GM19239 (cell line): ENCODE measurements at places on chromosomes 7 and 10.

DNA sequence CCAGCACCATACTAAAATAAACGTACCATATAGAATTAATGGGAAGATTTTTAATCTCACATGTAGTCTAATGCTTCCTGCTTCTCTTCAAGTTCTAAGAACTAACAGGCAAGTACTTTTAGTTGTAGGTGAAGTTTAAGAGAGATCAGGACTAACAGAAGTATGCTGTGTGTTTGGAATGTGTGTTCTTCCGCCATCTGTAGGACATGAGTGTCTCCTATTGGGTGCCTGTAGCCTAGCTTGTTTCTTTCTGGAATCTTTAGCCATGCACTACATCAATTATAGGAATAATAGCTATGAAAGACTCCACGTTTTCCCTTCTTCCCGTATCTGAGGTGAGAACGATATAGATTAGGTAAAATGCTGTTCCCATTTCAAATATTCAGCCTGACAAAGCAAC, 140.2 kb upstream of the AHR start:
- no peak for DNase-seq

GRCh38 chr10:101066146-101066895, 4.5 kb downstream of the KAZALD1 start:
- peak; percentile 59 for DNase-seq

- no peak for DNase-seq
Observed at GRCh38 chr7:114658216-114658615, 243.6 kb downstream of the FOXP2 start.

GRCh38 chr10:7519351-7519750, 108.5 kb upstream of the SFMBT2 start:
- no peak for DNase-seq

- DNase-seq, result peak; percentile 20
Observed at GRCh38 chr10:103921750-103922195, 3.8 kb upstream of the STN1 start.

DNA sequence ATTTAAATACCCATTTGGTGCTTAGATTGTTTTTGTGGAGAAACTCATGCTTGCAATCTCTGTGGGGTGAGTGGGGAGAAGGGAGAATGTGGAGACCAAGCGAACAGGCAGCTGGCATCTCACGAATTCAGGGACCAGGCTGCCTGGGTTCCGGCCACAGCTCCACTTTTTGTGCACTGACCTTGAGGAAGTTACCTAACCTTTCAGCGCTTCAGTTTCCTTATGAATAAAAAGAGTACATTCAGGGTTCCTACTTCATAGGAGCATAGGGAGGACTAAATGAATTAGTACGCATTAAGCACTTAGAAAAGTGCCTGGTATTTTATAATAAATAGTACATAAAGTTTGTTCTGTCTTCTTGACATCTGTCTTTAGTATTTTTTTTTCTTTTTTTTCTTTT, 72.5 kb downstream of the PRTFDC1 start:
- no peak for DNase-seq

DNA sequence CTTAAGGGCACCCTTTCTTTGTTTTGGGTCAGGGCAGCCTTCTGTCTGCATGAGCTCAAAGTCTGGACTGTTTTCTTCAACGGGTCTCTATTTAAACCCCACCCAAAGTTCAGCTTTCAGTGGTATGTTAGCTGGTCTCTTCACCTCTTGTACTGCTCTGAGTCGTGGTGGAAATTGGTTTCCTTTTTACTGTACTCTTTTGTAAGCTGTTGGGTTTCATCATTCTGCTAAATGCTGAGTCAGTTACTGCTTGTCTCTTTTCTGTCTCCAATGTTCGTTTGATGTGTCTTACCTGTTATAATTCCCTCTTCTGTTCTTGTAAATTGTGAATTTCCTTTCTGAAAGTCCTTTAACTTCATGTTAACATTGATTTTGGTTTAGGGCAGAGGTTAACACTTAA, 64.1 kb upstream of the MALRD1 start:
- DNase-seq, result no peak

DNA sequence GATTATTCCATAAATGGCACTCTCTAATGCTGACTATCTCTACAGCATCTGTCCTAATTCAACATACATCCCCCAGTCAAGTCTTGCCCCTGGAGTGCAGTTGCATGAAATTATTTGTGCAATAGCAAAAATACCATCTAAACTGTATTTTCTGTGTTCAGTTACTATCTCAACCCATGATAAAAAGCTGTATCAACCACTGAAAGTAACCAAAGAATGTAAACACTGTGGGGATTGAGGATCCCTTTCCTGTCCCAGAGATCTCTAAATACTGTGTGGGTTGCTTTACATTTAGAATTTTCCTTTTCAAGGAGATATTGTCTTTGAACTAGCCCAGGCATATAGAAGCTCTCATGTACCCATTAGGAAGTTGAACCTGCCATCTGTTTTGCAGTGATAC, 23.9 kb upstream of the DGKI start:
- DNase-seq, result no peak

- DNase-seq, result no peak
Observed at GRCh38 chr7:31102151-31102972, 50.3 kb downstream of the ADCYAP1R1 start.

DNA sequence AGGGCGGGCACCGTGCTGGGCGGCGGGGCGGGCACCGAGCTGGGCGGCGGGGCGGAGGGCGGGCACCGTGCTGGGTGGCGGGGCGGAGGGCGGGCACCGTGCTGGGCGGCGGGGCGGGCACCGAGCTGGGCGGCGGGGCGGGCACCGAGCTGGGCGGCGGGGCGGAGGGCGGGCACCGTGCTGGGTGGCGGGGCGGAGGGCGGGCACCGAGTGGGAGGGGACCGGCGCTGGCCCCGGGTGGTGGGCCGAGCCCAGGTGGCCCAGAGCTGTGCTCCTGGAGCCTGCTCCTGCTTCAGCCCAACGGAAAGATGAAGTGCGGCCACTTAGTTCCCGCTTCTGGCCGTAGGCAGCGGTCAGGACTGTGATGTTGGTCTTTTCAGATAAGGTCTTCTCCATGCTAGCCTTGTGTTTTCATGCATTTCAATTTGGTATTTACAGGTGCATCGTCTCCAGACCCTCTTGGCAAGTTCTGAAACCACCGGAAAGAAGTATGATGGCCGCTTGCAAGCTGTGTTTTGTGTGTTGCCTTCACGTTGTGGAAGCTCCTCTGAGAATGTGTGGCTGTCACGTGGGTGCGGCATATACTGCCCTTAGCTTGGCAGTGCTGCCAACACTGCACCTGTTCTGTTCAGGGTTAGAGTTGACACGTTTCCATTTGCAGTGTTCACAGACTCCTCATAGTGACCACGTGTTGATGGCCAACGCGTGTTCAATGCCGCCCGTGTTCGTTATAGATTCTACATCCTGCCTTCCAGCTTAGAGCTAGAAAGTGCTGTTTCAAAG, 25.2 kb downstream of the IQCE start:
- no peak for DNase-seq

DNA sequence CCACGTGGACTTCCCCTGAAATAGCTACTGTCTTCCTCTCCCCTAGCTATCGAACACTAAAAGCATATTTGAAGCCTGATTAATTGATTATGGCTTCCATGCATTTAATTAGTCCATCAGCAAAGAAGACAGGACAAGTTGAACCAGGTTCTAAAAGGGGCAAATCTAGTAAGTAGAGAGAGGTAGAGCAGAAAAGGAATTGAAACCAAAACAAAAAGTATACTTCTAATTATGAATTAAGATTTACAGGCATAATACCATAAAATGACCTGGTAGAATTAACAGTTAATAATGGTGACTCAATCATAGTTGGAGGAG, 393 bp upstream of the DNAJC1 start:
- DNase-seq, result no peak

GRCh38 chr10:73814896-73815718, 3.7 kb upstream of the NDST2 start:
- DNase-seq, result no peak

GRCh38 chr7:139341776-139342226, 664 bp downstream of the FMC1 start:
- DNase-seq, result no peak

- DNase-seq, result peak; percentile 32
Observed at GRCh38 chr7:74284781-74285259, 4.4 kb upstream of the CLIP2 start.

DNA sequence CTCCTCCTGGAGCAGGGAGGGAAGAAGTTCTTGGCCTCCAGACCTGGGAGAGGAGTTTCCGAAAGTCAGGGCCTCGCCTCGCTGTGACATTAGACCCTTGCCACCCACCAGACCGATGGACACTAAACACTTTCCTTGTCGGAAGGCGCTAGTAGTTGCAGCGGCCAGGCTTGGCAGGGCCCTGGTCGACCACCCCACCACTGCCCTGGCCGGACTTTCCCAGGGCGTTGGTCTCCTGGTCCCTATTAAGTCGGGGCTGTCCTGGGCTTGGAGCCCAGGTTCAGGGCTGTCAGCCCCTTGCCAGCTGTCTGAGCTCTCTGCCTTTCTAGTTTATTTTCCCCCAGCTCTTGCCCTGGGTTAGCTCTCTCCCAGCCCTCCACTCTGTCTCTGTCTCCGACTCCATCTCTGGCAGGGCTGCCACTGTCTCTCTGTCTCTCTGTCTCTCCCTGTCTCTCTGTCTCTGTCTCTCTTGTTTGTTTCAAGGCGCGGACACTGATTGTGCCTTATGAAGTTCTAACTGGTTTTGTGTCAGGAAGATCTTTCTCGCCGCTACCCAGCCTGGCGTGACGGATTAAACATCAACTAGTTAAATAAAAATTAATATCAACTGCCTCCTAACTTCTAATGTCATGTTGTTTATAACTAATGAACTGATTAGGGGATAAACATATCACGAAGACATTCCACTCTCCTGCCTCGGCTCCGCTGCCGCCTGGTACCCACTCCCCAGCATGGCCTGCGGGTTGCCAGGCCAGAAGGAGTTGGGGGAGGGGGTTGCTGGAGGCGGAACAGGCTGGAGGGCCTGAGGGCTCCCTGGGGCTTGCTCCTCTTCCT, 13.8 kb upstream of the PAX2 start:
- no peak for DNase-seq

DNA sequence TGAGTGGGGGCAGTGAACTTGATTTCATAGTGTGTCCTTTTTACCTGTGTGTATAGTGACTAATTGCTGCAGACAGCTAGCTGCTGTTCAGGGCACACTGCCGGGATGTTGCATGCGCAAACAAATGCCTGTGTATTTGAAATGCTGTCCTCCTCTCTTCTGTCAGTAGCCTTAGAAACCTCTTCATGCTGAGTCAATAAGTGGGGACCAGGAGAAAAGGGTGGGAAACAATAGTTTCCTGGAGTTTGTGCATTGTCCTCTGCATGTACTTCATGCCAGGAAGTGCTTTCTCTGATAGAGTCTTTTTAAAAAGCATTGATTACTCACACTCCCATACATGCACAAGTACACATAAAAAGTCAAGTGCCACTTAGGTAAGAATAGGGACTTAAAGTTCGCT, 1183.7 kb upstream of the CELF2 start:
- DNase-seq, result no peak

DNA sequence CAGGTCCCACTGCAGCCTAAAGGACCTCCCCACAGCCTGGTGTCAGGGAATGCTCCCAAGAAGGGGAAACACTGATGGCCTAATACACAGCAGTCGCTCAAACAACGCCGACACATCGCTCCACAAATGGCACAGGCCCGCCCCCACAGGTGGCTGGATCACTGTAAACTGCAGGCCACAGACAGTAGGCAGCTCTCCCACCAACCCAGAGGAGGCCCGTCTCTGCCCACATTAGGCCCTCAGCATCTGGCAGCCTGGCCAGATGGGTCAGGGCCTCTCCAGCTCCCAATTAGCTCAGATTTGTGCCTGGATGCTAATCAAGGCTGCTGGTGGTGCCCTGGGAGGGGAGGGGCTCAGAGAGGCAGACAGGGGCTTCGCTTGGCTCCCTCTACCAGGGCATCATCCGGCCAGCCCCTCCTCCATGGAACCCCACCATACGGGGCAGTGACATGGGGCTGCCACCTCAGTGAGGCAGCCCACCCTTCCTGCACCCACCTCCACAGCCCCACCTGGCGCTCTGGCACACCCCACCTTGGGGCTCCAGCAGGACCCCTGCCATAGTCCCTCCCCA, 42.7 kb downstream of the CAMK2B start:
- no peak for DNase-seq

DNA sequence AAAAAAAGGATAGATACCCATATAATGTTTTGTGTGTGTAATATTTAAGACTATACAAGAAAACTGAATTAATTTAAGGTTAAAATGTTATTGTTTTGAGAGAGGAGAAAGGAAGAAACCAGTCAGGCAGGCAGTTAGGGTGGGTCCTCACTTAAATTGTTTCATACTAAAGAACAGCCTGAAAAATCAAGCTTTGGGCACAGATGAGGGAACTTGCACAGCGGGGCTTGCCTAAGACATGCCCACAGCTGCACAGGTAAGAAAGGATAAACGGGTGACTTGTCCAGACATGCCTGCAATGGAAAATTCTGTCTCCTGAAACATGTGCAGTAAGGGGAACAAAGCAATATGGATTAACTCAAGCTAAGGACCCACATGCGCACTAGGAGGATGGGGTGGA, 158.4 kb downstream of the BBS9 start:
- DNase-seq, result no peak

DNA sequence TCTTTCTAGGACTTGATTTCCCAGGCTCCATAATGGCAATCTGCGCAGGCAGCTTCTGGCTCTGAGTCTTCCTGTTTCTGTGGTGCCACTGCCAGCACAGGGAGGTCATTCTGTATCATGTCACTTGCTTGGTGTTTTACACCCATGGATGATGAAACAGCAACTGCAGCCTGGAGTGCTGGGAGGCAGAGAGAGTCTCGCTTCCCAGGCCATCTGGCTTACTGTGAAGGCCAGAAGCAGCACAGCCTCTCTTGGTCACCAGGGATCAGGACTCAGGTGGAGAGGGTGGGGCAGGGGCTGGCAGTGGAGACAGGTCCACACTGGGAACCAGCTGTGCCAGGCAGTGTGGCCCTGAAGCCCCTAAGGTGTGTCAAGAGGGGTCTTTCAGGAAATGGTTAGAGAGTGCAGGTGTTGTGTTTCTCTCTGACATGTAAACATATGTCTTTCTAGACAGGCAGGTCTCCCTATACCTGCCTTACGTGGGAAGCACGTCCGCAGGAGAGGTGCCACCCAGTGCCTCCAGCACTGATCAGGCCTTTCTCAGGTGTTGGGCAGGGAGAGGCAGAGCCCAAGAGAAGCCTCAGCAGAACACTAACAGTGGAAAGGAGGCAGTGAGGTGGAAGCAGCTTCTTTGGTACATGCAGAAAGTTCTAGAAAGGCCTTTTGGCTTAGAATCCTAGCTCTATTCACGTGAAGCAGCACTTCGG, 71.4 kb downstream of the INSIG1 start:
- no peak for DNase-seq

- DNase-seq, result no peak
Observed at GRCh38 chr10:84416245-84416555, 87.8 kb downstream of the CCSER2 start.

DNA sequence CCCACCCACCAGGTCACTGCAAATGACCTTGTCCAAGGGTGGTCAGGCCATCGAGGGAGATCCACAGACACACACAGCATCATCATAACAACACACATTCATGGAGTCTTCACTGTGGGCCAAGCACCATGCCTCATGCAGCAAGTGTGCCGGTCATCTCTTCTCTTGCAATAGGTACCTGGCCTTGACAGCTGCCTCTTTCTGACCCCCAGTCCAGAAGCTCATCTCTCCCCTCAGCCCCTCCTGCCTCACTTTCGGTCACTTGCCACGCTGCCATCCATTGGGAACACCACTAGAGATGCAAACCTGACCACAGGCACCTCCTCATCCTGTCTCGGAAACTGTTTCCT, 75.9 kb downstream of the OAT start:
- no peak for DNase-seq
